ENCODE measurements at places on chromosomes 16 and 17.
A peak's percentile ranks its signal among the peaks of the same experiment; 100 is the strongest.

DNA sequence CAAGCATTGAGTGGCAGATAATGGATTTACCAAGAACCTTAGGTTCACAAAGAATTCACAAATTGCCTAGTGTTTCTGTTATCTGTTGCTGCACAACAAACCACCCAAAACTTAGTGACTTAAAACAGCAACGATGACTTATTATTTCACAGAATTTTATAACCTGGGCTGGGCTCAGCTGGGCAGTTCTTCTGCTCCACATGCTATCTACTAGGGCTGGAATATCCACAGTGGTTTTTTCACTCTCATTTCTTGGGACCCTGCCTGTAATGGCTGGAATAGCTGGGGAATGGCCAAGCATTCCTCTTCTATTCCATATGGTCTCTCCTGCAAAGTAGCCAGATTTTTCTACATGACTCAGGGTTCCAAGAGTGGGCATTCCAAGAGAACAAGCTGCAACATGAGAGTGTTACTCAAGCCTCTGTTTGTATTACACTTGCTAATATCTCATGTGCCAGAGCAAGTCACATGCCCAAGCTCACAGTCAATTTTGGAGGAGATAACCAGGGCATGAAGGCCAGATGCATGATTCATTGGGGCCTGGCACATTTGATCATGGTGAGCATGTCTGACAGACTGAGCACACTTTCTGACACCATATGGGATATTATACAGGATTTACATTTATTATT, 4.9 kb upstream of the PSMD7 start:
- no peak for DNase-seq

- DNase-seq: no peak
These were observed at the start of gene ADAP2 for GRCh38 chr17:30921544-30922196. TSS of gene ADAP2 (plus strand) at chr17:30921945. CDS start at chr17:30922015, 70 bp downstream.

DNA sequence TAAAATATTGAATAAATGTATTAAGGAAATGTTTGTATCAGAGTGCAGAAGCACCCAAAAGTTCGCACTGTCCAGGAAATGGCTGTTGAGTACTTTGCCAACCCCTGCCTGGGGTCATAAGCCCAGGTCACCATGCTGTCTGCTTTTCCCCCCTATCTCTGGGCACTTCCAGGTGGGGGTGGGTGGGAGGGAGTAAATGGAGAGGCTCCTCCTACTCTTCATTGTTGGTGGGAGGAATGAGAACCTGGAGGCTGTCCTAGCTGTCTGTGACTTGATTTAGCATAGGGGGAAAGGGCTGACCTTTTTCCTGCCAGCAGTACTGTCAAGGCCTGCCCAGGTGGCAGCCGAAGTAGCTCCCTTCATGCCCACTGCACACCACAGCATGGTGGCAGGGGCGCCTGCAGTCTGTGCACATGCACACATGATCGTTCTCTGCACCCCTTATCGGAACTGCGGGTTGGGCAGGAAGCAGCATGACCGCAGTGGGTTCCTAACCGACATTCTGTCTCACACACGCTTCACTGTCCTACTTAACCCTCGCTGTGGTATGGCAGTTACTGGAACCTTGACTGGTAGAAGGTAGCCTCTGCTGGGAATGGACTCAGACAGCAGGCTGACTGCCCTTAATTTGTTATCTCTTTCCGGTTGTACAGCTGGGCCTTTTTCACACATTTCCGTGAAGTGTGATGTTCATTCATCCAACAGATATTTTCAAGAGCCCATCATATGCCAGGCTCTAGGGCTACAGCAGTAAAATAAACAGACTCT, 41.5 kb downstream of the LDHD start:
- peak; percentile 75 for DNase-seq

DNA sequence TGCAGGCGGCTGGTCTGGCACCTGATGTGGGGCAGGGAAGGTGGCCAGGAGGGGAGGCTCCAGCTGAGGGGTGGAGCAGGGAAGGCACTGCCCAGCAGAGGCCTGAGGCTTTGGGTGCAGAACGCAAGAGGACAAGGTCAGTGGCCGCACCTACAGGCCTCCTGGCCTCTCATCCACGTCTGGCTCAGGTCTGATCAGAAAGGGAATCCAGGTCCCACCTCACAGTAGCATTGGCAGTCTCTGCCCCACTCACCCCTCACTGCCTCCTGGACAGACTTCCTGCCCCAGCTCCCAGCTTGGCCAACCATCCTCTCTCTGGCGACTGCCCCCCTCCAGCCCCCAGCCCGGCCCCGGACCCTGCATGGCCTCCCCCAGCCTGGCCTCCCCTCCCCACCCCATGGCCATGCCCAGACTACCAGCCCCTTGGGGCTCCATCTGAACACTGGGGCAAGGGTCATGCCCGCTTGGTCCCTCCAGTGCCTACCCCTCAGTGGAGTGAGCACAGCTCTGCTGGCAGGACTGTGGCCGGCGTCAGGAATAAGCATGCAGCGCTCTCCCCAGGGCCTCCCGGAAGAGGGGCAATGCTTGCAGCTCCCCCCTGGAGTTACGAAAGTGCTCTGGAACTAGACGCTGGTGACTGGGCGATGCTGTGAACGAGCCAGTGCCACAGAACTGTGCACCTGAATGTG, 4.6 kb downstream of the UTS2R start:
- DNase-seq: peak; percentile 36

GRCh38 chr17:79803997-79804855, 7.3 kb upstream of the CBX8 start:
- DNase-seq: no peak

DNA sequence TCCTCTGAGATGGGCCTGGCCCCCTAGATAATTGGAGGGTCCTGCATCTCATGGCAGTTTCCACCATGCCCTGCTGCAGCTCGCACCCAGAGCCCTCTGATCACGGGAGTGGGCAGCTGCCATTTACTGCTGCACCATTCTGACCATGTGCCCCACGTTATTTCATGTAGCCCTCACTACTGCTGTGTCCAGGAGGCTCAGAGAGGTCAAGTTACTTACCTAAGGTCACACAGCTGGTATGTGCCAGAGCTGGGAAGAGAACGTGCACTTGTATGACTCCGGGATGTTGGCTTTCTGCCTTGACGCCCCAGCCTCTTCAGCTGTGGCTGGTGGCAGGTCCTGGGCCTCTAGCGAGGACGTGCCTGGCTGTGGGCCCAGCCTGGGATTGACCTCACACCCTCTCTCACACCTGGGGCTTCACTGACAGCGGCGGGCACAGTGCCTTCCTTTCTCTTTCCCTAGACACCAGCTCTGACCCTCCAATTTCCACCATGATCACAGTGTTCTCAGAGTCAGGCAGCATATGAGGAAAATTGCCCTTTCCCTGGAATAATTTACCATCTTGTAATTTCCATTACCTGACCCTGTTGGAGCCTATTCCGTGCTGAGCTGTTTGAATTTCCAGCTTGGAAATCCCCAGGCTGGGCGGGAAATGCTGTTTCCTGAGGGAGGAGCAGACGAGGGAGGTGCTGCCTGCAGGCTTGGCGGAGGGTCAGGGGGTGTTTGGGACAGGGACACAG, 18.5 kb upstream of the DOC2B start:
- DNase-seq: no peak

DNA sequence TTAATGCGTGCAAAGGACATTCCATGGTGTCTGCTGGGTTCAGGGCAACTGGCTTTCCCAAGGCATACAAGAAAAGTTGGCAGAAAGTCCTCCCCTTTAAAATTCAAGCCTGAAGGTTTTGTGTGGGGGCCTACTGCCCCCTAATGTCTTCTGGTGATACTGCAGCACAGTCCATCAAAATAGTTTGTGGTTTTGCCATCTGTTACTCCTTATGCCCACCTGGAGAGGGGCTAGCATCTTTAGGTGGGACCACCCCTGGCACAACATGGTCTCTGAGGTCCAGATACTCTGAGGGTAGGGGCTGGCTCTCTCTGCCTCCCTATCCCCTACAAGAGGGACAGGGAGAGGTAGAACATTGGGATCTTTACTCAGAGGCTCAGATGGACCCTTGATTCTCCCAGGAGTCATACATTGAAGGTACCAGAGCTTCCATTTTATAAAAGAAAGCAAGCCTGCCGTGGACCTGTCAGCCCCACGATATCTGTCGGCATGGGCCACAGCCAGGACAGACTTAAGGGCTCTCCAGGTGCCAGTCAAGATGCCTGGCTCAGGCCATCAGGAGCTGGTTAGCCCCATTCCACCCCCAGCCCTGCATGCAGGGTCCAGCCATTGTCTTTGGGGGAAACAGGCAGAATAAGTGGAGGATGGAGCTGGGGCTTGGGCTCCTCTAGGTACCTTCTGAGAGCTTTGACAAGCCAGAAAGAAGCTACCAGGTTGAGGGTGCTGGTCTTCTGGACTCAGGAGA, 6.3 kb downstream of the ESRP2 start:
- peak; percentile 40 for DNase-seq

DNA sequence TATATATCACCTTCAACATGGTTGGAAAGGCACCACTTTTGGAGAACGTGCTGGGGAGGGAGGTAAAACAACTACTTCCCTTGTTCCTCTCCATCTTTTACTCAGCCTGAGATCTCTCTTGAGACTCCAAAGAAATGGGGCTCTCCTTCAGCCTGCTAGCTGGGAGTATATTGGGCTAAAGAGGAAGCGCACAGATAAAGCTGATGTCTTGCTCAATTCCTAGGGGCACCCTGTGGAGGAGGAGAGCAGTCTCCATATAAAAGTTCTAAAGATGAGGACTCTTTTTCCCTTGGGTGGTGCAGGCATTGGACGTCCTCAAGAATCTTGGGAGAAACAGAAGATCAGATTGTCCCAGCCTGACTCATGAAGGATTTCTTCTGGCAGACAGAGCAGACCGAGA, 4.6 kb upstream of the ETV4 start:
- DNase-seq: no peak

DNA sequence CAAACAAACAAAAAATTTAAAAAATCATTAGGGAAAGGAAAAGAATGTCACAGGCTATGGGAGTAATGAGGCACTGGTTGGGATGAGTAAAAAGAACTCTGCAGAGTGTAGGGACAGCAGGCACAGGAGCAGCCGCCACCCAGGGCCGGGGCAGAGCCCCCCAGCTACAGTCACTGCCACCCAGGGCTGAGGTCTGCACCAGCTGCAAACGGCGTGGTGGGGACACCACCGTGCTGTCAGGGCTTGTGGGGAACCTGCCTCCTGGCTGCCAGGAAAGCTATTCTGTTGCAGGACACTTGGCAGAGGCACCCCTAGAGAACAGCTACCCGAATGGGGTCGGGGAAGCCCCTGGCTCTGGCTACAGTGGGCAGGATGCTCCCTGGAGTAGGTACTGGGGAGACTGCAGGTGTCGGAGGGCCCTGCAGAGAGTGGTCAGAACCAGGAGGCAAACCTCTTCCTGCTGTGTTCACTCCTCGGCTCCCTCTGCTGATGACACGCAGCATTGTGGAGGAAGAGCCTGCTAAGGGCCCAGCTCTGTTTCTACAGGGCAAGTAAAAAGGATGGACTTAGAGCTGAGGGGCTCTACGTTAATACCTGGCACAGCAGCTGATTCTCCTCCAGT, 32.3 kb upstream of the CAPN15 start:
- DNase-seq: no peak
